ENCODE measurements at places on chromosomes 4 and X.

- no peak for DNase-seq
Observed at GRCh38 chrX:9535101-9535500, 70.2 kb downstream of the TBL1X start.

GRCh38 chr4:19177616-19178015 is 1074.1 kb upstream of the SLIT2 start:
- DNase-seq: no peak

- DNase-seq: no peak
Observed at GRCh38 chr4:3022112-3022511, 52.2 kb downstream of the HTT-AS start.

DNA sequence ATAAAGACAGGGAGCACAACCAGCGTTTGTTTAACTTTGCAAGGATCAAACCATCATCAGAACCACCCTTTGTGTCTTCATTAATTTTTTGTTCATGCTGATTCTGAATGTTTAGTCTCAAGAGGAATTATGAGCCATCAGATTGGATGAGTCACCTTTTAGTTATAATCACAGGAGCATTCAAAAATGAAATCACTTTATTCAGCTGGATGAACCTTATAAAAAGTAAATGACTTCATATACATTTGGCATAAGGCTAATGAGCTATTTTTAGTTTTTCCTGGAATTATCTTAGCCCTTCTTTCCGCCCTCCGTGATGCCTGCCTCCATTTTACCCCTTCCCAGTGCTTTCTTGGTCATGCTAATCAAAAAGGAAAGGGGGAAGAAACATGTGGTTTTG is 103.6 kb downstream of the SORBS2 start:
- no peak for DNase-seq

DNA sequence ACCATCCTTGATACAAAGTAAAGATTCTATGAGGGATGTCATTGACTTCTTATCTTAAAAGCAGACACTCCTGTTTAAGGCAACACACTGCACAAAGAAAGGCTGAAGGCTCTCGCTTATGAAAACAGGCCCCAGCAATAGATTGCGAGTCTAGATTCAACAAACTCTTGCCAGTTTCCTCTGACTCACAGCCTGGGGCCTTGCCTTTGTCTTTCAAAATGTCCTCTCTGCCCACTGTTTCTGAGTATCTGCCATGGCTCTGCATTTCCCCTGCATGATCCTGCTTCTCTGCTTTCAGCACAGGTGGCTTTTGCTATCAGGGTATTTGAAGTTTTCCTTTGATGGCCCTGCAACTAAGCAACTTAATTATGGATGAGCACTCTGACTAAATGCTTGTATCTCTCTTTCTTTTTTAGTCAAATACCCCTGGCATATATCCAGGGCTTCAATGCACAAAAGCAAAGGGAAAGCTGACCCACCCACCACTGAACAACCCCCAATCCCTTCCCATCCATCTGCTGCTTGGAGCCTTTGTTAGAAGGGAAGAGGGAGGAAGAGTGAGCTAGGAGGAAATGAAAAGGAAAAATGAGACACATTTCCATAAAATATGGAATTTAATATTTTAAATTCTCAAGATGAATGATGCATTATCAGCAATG is 32.2 kb downstream of the NDP start:
- DNase-seq: no peak

GRCh38 chr4:8303485-8304281 is 34.1 kb downstream of the HTRA3 start:
- no peak for DNase-seq

DNA sequence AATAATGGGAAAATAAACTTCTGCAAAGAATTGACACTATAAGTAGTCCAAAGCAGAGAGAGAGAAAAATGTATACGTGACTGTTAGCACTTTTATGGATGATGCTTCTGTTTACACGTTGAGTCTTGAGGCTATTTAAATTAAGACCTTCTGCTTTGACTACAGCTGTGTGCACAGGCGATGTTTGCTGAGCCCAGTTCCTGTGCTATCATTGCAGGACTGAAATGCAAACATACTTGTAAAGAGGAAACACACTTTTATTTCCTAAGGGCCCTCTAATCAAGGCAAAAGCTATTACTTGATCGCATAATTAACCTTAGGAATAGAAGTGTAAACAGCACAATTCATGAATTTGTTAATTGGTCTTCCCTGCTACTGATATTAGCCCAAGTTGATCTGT is 226.9 kb downstream of the FBXW7 start:
- no peak for DNase-seq

DNA sequence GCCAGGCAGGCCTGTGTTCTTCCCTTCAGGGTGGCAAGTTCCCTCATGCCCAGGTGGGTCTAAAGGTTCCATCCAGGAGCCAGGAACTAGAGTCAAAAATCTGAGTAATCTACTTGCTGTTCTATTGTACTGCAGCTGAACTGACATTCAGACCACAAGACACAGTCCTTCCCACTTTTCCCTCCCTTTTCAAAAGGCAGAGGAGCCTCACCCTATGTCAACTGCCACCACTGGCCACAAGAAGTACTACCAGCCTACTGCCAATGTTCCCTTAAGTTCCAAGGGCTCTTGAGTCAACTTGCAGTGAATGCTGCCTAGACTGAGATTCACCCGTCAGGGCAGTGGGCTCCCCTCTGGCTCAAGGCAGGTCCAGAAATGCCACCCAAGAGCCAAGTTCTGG is 133.5 kb downstream of the FAM47B start:
- no peak for DNase-seq

GRCh38 chrX:68284281-68284904 is 148.9 kb downstream of the OPHN1 start:
- DNase-seq: no peak

GRCh38 chr4:7719354-7720174 is 220.1 kb downstream of the AFAP1 start:
- no peak for DNase-seq

- DNase-seq: no peak
Observed at GRCh38 chr4:186570193-186570996, 15.0 kb upstream of the MTNR1A start.

DNA sequence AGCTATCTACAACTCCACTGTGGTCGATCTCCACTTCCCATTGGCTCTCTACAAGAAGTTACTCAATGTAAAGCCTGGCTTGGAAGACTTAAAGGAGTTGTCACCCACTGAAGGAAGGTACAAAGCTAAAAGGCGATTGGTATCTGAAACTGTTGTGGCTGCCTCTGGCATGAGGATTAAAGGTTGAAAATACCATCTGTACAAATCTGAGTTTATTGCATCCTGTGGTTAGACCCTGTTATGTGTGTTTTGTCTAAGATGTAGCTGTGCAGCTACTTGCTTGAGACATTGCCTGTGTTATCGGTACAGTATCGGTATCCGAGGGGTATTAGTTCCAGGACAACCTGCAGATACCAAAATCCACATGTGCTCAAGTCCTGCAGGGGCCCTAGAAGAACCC is 16.4 kb downstream of the NAP1L5 start:
- DNase-seq: no peak

- no peak for DNase-seq
Observed at GRCh38 chr4:67700116-67700737, 728 bp downstream of the UBA6 start.

GRCh38 chr4:109548655-109549054 is 11.4 kb upstream of the MCUB start:
- no peak for DNase-seq

DNA sequence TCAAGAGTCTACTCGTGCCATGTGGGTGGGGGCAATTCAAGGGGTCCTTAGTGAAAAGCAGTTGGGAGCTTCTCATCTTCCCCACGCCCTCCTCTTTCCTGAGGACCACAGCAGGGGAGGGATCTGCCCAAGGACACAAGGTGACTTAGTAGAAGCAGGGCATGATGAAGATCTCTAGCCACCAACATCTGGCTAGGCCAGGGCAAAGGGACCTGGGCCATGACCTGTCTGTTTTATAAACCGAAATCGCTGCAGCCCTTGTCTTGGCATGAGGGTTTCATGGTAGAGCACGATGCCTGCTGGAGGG is 5.1 kb downstream of the G6PD start:
- DNase-seq: no peak

- DNase-seq: no peak
Observed at GRCh38 chrX:22033818-22034217, 1.7 kb downstream of the PHEX start.

DNA sequence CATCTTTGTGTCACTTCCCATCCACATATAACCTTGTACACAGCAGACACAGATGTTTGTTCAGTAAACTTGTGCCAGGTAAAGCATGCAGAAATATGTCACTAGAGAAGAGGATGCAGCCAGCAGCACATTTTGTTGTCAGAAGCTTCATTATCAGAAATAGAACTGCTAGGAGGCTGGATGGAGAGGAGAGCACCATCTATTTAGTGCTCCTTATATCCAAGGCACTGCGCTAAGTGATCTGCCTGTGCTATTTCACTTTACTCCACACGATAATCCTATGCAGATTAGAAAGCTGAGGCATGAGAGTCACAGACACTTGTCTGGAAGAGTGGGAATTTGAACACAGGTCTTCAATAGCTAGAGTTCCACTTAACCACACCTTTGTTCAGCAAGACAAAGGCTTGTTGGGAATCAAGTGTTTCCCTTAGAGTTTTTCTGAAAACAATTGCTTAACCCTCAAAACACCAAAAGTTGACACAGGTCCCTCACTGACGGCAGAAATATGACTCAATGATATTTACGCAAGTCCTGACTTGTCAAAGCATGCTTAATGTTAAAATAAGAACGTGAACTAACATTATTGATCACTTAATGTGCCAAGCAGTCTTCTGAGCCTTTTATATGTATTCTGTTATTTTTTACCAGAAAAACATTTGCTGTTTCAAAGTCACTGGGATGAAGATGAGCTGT is 1.2 kb upstream of the QDPR start:
- no peak for DNase-seq

DNA sequence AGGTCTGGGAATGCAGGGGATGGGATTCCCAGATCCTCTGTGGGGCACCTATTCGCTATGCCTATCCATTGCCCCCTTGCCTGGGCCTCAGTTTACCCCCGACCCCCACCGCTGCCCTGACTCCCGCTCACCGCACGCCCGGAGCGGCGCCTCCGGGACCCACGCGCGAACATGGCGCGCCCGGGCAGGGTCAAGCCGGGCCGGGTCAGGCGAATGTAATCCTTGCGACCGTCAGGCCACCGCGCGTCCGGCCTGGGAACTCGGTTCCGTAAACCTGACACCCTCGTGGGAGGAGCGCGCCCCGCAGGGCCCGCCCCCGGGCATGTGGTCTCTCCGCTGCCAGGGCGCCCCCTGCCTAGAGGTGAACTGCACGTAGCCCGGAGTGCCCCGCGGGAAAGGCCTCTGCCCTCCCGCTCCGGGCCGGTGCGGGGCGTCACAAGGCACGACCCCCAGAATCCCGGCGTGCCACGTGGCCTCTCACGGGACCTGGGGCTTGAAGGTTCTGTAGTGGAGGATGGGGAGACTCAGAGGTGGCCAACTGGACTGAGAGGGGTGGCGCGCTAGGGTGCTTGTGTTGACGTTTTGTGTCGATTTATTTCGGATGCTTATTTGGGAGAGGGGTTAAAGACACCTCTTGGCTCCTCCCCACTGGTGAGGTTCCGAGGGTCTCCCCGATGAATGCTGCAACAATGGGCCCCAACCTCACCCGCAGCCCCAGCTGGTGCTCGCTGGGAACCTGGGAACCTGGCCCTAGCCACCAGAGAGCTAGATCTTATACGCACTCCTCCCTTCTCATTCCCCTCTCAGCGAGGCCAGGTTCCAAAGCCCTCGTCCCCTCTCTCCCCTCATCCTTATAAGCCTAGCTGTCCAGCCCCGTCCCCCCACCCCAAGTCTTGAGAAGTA is at the start of gene PRICKLE3:
Gene PRICKLE3, minus strand, starts transcription at position 249 of the 903 bp plus-strand sequence. Its CDS starts 76 bp downstream, at position 173.
- DNase-seq: no peak

DNA sequence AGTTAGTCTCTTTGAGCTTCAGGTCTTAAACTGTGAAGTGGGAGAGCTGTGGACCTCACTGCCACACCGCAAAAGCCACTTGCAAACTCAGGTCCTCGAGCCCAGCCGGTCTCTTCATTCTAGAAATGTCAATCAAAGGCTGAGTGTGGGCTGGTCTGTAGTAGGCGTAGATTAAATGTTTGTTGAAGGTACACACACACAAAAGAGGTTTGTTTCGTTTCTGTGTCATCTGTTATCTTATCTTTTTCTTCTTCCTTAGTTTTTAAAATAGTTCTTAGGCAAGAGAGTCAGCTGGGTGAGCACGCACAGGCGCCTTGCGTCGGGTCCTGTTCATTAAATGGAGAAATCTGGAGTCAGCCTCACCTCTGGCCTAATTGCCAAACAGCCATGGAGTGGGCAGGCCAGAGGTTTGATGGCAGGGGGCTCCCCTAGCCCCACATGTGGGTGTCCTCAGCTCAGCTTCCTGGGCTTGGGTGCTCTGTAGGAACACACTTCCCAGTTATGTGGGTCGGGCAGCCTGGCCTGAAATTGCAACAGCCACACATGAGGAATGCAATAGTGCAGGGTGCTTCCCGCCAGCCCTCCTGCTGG is 836 bp upstream of the PSAPL1 start:
- no peak for DNase-seq

Data from cortex of kidney (tissue), 1 donor.